Mesothelial cell of epicardium (in vitro differentiated cells): ENCODE measurements at places on chromosomes 6 and 20. TPM values are rescaled to one million over a fixed set of nuclear protein-coding genes. Genes with fewer than 3 reads are reported as not detected.

- no peak overlapping the region for H3K4me3 ChIP-seq
- H3K4me1 ChIP-seq: no peaks in the 10 kb centered on the region
- no peaks in the 10 kb centered on the region for H3K36me3 ChIP-seq
- no peak overlapping the region for H3K27ac ChIP-seq
- no peaks in the 10 kb centered on the region for H3K27me3 ChIP-seq
- DNase-seq: no peak
These were observed 33.9 kb downstream of the SLC17A4 start for GRCh38 chr6:25788305-25788922.

- no peak for DNase-seq
- no peaks in the 10 kb centered on the region for H3K36me3 ChIP-seq
- H3K4me3 ChIP-seq: peak overlapping the region; percentile 5
- H3K27ac ChIP-seq: peak overlapping the region; percentile 91
- no peaks in the 10 kb centered on the region for H3K27me3 ChIP-seq
- peaks cover 61% of the 10 kb centered on the region for H3K4me1 ChIP-seq
These were observed 62.6 kb downstream of the FAM50B start for GRCh38 chr6:3911614-3912336.

Gene C6orf141
- 6.0 to 8.2 TPM (median 6.5 TPM) in 3 replicates for total RNA-seq

GRCh38 chr6:39558079-39558478 is 167.1 kb downstream of the KIF6 start:
- peaks cover 6% of the 10 kb centered on the region for H3K4me1 ChIP-seq
- no peak overlapping the region for H3K4me3 ChIP-seq
- no peak overlapping the region for H3K27ac ChIP-seq
- H3K27me3 ChIP-seq: no peaks in the 10 kb centered on the region
- no peak for DNase-seq
- H3K36me3 ChIP-seq: no peaks in the 10 kb centered on the region

DNA sequence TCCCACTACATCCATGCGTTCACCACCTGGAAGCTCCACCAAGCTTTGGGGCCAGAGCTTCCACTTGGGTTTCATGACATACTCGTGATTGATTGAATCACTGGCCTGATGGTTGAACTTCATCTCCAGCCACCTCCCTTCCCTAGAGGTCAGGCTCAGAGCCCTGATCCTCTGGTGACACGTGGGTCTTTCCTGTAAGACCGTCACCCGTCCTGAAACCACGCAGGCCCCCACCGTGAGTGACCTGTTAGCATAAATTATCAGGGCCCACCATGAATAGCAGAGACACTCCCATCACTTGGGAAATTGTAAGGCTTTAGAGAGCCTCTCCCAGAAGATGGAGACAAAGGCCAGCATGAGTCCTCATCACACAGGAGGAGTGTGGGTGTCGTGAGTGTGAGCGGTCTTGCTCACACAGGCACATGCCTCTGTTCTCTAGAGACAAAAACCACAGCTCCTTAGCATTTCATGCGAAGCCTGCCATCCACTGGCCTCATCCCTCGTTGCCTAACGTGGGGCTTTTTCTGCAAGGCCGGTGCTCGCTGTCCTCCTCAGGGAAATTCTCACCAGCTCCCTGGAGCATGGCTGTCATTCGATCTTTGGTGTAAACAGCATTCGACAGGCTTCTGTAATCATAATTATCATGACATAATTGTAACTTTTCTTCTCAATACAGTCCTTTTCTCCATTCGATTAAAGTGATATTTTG is 65.1 kb upstream of the DUSP22 start:
- peaks cover 23% of the 10 kb centered on the region for H3K27me3 ChIP-seq
- DNase-seq: no peak
- no peak overlapping the region for H3K4me3 ChIP-seq
- no peak overlapping the region for H3K27ac ChIP-seq

- DNase-seq: no peak
- H3K27ac ChIP-seq: no peak overlapping the region
- H3K36me3 ChIP-seq: no peaks in the 10 kb centered on the region
- H3K4me3 ChIP-seq: no peak overlapping the region
- peaks cover 2% of the 10 kb centered on the region for H3K4me1 ChIP-seq
These were observed 128.2 kb upstream of the CDH4 start for GRCh38 chr20:61123751-61124368.

DNA sequence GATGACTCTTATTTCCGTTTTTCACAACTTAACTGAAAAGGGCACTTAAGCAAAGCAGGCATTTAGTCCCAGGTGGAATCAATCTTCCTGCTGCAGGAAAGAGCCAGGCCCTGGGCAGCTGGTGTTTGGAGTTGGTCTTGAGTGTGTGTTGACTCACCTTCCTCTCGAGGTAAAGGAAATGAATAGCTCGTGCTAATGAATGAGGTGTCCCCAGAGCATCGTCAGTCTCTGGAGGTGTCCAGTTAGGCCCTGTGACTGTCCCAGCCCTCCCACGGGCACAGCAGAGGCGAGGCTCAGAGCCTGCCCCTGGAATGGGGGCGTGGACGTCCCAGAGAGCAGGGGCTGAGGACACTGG is 277.7 kb downstream of the NRN1 start:
- no peak overlapping the region for H3K4me3 ChIP-seq
- H3K36me3 ChIP-seq: no peaks in the 10 kb centered on the region
- H3K27me3 ChIP-seq: peaks cover 1% of the 10 kb centered on the region
- H3K27ac ChIP-seq: no peak overlapping the region
- no peak for DNase-seq

- H3K27me3 ChIP-seq: peaks cover 2% of the 10 kb centered on the region
- no peaks in the 10 kb centered on the region for H3K36me3 ChIP-seq
- H3K4me3 ChIP-seq: no peak overlapping the region
These were observed 25.2 kb downstream of the SUMO4 start for GRCh38 chr6:149425224-149425623.

DNA sequence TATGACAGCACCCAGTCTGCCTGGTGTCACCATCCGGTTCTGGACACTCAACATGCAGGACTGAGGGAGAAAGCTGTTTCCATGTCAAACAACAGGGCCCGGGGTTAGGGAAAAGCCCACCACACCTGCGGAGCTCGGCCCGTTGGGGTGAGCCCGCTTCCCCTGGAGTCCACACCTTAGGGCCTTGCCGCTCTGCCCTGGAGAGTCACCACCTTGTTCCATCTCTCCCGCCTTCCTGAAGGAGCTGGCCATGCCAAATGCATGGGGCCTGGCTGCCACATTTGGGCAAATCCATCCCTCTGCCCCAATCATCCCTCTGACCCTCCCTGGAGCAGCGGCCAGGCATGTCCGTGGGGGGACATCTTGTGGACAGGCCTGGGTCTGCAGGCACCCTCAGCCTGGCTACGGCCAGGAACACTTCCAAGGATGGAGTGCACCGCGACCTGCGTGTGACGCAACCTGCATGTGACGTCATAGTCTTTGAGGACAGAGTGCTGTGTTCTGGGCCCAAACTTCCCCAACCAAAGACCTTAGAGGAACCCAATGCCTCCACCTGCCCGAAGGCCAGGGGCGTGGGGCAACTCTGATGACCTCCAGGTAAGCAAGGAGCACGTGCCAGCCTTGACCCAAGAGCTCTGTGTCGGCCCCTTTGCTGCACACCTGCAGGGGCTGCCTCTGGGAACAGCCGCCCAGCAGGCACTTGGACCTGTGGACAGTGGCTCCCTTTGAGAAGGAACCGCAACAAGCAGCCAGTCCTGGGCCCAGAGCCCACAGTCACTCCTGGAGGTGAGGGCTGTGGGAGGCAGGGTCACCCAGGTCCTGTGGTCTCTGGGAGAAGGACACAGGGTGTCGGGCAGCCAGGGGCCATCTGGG is 1.7 kb downstream of the CABLES2 start:
- H3K27me3 ChIP-seq: no peaks in the 10 kb centered on the region
- peak overlapping the region; percentile 64 for H3K4me3 ChIP-seq
- DNase-seq: no peak
- peak overlapping the region; percentile 30 for H3K27ac ChIP-seq
- H3K4me1 ChIP-seq: peaks cover 23% of the 10 kb centered on the region

Gene MUCL3
- total RNA-seq: not detected in 3 replicates

DNA sequence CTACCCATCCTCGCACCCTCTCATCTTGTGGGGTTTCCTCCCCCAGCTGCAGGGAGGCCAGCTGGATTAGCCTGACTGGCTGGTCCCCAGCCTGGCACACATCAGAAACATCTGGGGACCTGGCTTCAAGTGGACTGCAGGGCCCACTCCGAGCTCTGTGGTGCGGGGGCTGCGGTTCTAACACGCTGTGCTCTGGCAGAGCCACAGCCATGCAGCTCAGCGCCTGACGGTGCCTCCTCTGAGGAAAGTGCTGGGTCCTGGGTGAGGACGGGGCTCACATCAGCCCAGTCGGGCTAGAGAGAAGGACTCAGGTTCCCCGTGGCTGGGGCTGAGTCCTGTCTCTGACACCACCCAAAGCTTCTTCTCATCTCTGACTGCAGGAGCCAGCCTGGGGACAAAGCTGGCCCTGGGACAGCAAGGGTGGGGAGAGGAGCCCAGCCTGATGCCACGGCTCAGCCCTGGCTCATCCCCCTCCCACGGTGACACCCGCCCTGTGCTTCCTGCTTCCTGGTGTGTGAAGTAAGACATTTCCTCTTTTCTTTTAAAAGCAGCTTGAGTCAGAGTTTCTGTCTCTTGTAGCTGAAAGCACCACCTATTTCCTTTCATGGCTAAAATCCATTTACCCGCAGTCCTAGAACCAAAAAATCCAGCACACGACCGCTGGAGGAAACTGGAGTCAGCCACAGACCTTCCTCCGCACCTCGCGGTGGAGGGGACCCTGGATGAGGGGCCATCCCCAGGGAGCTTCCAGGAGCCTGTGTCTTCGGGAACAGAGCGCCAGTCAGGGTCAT is 127.4 kb upstream of the AFDN start:
- H3K27ac ChIP-seq: peak overlapping the region; percentile 93
- H3K27me3 ChIP-seq: no peaks in the 10 kb centered on the region
- no peak overlapping the region for H3K4me3 ChIP-seq
- H3K36me3 ChIP-seq: no peaks in the 10 kb centered on the region
- H3K4me1 ChIP-seq: peaks cover 32% of the 10 kb centered on the region

DNA sequence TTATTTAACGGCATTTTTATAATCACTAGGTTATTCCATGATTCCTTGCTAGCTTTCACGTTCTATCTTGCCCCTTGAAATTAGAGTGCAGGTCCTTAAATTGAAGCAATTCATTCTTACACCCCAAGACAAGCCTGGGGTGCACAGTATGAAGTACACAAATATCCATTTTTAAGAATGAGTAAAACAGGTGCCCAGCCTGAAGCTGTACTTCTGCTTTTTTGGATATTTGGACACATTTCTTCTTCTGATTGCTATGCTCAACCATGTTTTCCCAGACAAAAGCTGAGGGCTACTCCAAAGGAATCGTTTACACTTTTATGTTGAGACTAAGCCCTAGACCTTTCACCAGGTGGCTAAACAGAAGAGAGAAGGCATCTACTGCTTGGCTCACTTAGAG is 7.9 kb upstream of the TAGAP start:
- H3K4me1 ChIP-seq: no peaks in the 10 kb centered on the region
- no peak for DNase-seq
- H3K4me3 ChIP-seq: no peak overlapping the region
- H3K36me3 ChIP-seq: no peaks in the 10 kb centered on the region
- peaks cover 36% of the 10 kb centered on the region for H3K27me3 ChIP-seq

DNA sequence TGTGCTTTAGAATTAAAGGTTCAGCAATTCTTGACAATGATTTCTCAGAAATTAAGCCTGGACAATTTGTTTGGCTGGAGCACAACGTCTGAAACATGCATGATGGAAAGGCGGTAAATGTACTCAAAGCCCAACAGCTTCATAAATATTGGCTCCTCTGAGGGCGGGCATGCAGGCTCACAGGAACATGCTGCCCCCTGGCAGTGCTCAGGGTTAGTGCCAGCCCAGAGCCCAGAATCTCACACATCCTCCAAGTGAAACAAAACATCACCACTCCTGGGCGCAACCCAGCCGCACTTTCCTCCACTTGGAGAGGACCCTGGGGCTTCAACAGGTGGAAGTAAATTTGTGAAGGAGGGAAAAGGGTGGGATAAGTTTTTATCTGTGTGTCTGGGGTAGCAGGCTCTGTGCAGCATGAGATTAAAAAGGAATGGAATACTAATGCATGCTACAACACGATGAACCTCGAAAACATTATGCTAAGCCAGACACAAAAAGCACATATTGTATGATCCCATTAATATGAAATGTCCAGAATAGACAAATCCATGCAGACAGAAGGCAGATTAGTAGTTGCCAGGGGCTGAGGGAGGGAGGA is 54.1 kb upstream of the PTPRT start:
- H3K36me3 ChIP-seq: no peaks in the 10 kb centered on the region
- DNase-seq: no peak
- no peaks in the 10 kb centered on the region for H3K4me1 ChIP-seq
- no peak overlapping the region for H3K27ac ChIP-seq
- peaks cover 45% of the 10 kb centered on the region for H3K27me3 ChIP-seq

- DNase-seq: no peak
- no peaks in the 10 kb centered on the region for H3K36me3 ChIP-seq
- peak overlapping the region; percentile 53 for H3K27ac ChIP-seq
- peaks cover 4% of the 10 kb centered on the region for H3K27me3 ChIP-seq
- H3K4me3 ChIP-seq: no peak overlapping the region
These were observed 153.3 kb downstream of the SCML4 start for GRCh38 chr6:107670792-107671199.

DNA sequence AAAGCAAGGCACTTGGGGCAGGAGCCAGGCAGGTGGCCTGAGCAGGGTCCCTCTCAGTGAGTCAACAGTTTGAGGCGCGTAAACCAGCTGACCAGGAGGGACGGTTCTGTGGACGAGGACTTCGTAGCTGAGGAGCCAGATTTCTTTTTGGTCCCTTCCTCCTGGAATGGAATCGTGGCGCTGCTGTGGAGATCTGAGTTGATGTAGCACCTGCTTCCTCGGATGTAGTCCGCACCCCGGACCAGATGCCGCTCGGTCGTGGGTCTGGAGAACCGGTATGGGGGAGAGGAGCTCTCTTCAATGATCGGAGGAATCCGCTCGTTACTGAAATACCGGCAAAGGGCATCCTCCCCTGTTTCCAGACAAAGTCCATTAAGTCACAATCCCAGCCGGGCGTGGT is 49.7 kb upstream of the IPCEF1 start:
- no peak overlapping the region for H3K27ac ChIP-seq
- peaks cover 26% of the 10 kb centered on the region for H3K36me3 ChIP-seq
- peaks cover 18% of the 10 kb centered on the region for H3K4me1 ChIP-seq
- no peaks in the 10 kb centered on the region for H3K27me3 ChIP-seq

GRCh38 chr6:102023977-102024657 is 630.6 kb downstream of the GRIK2 start:
- peaks cover 2% of the 10 kb centered on the region for H3K4me1 ChIP-seq
- no peaks in the 10 kb centered on the region for H3K36me3 ChIP-seq
- DNase-seq: no peak
- H3K27ac ChIP-seq: no peak overlapping the region
- no peaks in the 10 kb centered on the region for H3K27me3 ChIP-seq

Gene THBS2
- 15.3 to 20.4 TPM (median 18.6 TPM) in 3 replicates for total RNA-seq

DNA sequence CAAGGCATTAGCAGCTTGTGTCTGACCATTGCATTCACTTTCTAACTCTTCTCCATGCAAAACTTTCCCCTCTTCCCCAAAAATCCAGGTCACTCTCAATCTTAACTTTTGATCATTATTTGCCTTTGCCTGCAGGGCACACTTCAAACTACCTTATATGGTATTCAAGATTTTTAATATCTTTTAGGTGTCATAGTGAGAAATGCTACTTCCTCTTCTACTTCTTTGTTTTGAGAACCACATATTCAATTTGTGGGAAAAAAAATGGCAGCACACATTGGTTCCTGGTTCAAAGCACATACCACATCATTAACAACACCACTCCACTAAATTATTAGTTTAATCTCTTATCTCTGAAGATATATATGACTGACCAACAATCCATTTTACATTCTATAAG is 1267.0 kb upstream of the CITED2 start:
- no peak overlapping the region for H3K27ac ChIP-seq
- H3K4me3 ChIP-seq: no peak overlapping the region
- H3K27me3 ChIP-seq: no peaks in the 10 kb centered on the region
- DNase-seq: no peak

Gene BPIFB2
- not detected in 3 replicates for total RNA-seq
